ENCODE measurements at places on chromosomes 3 and 15.

DNA sequence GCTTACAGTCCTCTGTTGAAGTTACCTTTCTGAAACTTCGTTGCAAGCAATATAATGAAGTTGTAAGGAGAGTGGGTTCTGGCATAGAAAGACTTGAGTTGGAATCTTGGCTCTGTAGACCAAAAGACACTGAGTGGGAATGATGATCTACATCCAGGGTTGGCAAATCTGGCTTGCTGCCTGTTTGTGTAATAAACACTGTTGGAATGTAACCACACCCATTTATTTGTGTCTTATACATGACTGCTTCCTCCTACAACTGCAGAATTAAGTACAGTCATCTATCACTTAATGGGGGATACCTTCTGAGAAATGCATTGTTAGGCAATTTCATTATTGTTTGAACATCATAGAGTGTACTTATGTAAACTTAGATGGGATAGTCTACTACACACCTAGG is 178.4 kb upstream of the SUCLG2 start:
- no peak for DNase-seq

DNA sequence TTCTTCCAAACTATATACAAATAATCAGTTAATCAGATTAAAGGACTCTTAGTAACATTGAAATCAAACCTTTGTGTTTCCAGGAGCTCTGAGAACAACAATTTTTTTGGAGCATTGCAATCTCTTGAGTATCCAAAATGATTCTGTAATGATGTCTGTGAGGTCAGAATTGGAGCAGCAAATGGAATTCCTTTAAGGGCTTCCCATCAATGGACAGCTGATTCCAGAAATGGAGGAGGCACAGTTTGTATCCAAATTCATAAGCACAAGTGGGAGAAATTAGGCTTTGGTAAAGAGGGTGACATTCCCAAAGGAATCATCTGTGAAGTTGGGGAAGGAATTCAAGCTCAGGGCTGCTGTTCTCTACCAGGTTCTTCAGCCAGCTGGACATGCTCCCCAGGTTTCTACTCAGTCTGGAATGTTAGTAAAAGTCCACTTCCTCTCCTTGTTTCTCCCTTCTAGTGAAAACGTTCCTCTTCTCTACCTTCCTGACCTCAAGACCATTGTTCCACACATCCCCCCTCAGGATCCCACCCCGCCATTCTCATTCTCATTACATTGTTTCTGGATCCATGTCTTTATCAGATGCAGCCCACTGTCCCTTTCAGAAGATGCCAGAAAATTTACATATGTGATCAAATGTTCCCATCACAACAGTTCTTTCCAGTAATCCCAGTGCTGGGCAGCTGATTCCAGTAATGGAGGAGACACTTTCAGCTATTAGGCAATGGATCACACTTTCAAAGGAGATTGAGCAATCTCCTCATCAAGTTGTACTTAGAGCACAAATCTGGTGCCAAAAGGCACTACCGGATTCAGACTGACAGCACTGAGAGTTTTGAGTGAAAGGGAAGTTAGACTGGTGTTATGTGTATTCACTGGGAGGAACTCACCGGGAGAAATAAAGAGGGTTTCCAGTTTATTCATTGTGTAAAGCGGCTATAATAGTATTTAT is 391.3 kb upstream of the TPRG1 start:
- no peak for DNase-seq

DNA sequence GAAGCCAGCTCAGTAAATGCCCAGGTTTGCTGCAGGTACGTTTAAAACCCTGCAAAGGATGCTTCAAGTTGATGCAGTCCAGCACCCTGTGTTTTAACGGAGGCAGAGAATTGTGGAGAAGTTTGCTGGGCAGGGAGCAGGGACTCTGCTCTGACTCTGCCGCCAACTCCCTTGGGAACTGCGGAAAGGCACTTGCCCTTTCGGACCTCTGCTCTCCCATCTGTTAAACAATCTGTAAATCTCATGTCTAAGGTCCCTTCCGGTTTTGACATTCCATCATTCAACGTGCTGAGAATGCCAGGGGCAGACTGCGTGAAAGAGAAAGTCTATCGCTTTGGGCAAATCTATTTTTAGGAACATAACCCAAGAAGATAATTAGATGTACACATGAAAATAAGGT is 184.5 kb downstream of the OPA1 start:
- DNase-seq, result no peak

DNA sequence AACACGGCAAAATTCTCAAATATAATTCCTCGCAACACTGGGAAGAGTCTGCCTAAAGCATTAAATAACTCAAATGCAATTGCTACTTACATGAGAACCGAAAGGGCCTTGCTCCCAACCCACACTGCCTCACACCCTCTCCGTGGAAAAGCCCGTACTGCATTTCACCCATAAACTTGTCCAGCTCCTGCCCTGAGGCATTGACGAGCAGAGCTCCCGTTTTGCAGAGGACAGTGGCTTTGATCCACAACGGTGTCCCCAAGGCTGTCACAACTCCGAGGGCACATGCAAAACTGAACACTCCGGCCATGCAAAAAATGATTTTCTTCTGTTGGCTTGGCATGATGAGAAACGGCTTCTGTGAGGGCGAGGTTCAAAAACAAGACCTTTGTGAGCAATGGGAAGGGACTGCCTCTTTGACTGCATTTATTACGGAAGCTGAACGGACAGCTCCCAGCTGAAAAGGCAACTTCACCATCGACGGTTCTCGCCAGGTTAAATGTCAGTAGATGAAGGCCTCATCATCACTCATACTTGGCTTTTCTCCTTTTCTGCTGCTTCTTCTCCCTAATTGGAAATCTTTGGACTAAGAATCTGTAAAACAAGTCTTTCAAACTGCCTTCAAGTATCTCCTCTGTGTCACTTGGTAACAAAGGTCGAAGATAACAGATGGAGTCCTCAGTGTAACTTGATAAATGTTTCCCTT is at the start of gene CLRN1:
Gene CLRN1 (minus strand): TSS at position 362 of the 706 bp plus-strand sequence. CDS start 19 bp downstream, at position 343.
- no peak for DNase-seq

DNA sequence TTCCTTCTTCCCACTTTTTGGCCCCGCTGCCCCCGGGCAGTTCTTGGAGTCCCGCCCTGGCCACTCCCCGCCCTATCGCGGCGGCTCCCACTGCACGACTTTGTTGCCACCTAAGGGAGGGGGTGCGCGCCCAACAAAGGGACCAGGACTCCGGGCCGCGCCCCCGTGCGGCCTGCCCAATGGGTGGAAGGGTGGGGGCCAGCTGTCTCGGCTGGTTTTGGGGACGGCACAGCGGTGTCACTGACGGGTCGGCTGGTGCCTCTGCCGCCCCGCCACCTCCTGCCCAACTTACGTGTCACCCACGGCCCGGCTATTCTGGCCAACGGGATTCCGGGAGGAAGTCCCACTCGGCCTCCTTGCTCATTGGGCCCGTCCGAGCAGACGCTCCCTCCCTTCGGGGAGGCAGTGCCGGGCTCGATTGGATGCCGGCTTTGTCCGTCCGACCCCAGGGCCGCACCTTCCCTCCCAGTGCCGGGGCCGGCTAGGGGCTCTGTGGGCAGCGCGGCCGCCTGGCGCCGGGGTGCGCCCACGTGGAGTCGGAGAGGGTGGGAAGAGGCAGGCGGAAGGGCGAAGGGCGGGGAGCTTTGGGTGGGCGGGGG is at the start of gene GOLIM4:
Gene GOLIM4 (minus strand): TSS at position 314 of the 599 bp plus-strand sequence. CDS start 639 bp downstream, outside the sequence.
- peak; percentile 97 for DNase-seq

- no peak for DNase-seq
Measured at GRCh38 chr3:48130321-48130904, 57.8 kb downstream of the CDC25A start.

GRCh38 chr3:189267981-189268613 is 96.3 kb downstream of the TPRG1 start:
- no peak for DNase-seq

DNA sequence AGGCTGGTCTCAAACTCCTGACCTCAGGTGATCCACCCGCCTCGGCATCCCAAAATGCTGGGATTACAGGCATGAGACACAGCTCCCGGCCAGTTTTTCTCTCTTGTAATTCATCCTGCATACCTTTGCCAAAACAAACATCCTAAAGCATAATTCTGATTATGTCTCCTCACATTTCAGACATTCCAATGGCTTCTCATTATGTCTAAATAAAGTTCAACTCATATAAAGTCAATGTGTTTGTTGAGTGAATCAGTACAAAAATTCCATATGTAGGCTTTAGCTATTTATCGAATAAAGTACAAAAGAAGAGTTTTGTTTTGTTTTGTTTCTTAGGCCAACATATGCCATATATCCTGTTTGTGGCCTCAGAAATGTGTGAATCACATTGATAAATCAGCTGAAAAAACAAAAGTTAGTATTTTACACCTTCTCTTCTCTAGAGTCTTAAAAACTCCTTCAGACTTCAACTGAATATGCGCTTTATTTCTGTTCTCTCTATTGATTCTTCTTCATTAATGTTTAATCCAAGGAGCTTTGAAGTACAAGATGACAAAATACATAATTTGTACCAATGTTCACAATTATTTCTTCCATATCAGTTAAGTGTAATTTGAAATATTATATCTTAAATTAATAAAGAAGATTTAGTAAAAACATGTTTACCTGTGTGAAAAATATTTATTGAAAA is 165.8 kb downstream of the MECOM start:
- no peak for DNase-seq

DNA sequence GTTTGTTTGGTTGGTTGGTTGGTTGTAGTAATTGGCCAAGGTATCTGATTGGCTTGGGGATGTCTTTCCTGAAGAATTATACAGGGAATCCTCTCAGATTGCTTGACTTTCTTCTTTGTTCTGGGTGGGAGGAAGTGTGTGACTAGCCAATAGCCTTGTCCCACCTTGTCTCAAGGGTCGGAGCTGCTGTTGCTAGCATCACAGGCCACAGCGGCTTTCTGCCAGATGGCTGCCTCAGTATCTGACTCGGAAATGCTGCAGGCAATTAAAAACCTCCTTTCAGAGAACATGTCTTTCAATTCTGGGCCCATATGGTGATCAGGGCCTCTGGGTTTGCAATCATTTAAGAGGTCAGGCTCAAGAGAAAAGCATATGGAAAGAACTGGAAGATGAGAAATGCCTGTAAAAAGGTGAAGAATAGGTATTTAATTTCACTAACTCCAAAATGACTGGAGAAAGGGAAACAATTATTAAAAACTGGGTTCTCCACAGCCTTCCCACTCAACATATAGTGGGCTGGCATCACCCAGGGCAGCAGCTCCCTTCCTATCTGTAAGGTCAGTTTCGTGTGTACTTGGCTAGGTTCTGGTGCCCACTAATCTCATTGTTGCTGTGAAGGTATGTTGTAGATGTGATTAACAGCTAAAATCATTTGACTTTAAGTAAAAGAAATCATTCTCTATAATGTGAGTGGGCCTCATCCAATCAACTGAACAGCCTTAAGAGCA is 32.4 kb downstream of the TGFBR2 start:
- DNase-seq, result no peak

GRCh38 chr3:176505878-176506621 is 691.2 kb downstream of the TBL1XR1 start:
- DNase-seq, result no peak

DNA sequence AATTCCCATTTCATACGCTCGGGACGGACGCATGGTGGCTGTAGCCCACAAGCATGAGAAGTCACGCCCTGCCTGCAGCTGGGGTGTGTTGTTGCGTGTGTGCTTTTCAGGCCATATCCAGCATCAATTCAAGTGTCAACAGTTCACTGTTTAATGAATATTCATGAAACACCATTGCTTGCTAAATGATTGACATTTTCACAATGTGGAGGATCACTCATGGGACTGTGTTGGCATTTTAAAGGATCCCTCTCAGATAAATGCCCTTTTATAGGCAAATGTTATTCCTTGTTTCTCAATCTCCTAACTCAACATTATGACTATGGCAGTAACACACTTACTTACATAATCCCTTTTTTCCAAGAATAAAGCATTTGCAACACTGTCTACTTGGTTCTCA is 511.3 kb downstream of the GABRG3 start:
- no peak for DNase-seq

- no peak for DNase-seq
Measured at GRCh38 chr3:148631124-148631903, 66.4 kb upstream of the AGTR1 start.

DNA sequence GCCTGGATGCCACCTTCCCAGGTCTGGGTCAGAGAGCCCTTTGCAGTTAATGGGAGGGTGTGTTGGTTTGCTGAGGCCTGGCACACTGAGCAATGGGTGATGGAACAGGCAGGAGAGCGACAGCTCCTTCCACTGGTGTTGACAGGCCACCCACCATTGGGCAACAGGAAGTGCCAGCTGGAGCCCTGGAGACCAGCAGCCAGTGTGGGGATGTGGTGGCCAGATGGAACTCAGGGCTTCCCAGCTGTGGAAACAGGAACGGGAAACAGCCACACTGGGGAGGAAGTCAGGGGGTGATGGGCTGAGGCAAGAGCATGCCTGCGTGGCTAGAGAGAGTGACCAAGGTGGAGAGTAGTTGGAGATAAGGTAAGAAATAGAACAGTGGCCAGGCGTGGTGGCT is 9.3 kb downstream of the PSTPIP1 start:
- DNase-seq, result no peak

GRCh38 chr3:170491901-170492300 is 73.2 kb downstream of the CLDN11 start:
- no peak for DNase-seq

DNA sequence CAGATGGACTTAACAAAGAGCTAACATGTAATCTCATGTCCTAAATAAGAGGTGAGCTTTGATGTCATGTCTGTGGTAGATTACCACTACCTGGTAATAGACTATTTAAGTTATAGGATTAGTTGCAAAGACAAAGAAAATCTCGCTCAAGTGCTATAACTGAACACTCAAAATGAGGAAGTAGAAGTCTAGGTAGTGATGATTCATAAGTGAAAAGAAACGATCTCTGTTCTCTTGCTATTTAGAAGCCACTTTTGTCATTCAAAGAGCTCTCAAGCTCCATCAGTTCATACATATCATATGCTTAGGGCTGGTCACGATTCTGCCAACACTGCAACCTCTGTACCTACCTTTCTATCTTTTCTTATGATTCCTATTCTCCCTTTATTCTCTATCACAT is 110.9 kb downstream of the EDEM1 start:
- no peak for DNase-seq

DNA sequence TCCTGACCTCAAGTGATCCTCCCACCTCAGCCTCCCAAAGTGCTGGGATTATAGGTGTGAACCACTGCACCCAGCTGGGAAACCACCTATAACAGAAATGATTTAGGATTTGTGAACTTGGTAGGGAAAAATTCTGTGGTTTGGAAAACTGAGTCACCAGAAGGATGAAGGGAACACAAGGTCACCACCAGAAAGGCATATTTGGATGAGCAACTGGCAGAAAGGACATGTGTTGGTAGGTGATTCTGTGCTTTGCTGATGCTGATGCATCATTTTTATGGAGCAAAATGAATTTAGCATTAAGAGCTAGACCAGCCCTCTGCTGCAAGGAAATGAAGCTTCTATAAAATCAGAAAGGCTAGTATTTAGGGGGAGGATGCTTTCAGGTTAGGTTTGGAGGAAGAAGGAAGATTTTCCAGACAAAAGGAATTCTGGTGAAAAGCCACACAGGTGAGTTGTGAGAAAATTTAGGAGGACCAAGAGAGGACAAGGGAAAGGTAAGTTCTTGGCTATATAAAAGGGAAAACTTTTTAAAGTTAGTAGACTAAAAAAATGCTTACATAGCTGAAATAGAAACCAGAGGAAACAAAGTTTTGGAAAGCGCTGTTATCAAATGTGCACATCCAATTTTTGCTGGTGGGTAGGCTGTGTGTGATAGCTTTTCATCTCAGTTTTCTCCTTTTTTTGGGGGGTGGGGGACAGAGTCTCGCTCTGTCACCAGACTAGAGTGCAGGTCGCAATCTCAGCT is 3.6 kb downstream of the PXK start:
- DNase-seq, result no peak

- no peak for DNase-seq
Measured at GRCh38 chr15:32659340-32660155, 18.0 kb downstream of the SCG5 start.
